ENCODE measurements at places on chromosomes 11 and 22.

DNA sequence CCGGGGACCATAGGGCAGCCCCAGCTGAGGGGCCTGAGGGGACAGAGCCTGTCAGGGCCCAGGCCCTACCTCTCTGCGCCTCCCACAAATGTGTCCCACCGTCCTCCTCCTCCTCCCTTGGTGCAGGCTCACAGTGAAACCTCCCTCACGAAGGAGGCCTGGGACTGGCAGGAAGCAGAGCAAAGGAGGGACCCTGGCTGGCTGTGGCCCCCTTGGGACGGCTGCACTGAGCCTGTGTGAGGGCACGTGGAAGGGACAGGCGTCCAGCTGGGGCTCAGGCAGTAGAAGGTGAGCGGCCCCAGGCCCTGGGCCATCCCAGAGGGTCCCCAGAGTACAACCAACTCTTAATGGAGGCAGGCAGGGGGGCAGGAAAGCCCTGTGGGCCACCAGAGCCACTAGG, 60.7 kb downstream of the ELFN2 start:
- no peak for DNase-seq

- no peak for DNase-seq
Observed at GRCh38 chr11:123344790-123345357, 85.2 kb upstream of the GRAMD1B start.

GRCh38 chr11:26578998-26579661, 7.1 kb upstream of the MUC15 start:
- no peak for DNase-seq

- no peak for DNase-seq
Observed at GRCh38 chr11:92278791-92279433, 54.3 kb downstream of the FAT3 start.

GRCh38 chr22:26597026-26597425, 7.1 kb upstream of the TPST2 start:
- DNase-seq = peak; percentile 31

DNA sequence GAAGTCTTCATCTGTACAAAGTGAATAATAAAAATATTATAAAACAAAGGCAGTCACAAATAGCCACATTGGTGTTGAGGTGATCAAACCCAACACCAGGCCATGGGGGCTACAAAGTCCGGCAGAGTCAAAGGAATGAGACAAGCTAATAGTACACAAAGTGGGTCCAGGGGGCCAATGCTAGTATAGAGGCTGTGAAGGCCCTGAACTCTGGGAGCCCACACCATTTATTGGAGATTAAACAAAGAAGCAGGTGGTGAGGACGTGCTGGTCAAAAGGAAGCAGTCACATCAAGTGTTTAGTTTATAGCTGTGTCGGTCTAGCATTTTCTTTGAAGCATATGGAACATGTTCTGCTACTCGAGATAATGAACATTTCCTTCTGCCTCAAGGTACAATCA, 58.6 kb upstream of the CCT8L2 start:
- DNase-seq = no peak

DNA sequence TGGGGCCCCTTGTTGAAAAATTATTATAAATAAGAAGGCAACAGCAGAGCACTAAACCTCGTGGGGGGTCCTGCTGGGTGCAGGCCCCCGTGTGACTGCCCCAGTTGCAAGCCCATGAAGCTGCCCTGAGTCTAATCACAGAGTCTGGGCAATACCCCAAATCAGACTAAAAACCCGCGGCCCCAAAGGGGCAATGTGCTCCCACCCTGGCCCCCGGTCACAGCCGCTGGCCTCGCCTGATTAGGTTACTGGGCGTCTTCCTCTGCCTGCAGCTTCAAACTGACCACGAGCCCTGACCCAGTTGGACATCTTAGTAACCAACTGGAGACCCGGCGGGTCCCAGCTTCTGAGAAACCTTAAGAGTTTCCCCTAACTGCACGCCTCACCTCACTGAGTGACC, 1.6 kb downstream of the CXCR5 start:
- no peak for DNase-seq

GRCh38 chr22:17770180-17771077, 3.8 kb downstream of the BID start:
- DNase-seq = no peak
